Spleen (tissue), 13 donors: ENCODE measurements at places on chromosomes 1 and 21.

DNA sequence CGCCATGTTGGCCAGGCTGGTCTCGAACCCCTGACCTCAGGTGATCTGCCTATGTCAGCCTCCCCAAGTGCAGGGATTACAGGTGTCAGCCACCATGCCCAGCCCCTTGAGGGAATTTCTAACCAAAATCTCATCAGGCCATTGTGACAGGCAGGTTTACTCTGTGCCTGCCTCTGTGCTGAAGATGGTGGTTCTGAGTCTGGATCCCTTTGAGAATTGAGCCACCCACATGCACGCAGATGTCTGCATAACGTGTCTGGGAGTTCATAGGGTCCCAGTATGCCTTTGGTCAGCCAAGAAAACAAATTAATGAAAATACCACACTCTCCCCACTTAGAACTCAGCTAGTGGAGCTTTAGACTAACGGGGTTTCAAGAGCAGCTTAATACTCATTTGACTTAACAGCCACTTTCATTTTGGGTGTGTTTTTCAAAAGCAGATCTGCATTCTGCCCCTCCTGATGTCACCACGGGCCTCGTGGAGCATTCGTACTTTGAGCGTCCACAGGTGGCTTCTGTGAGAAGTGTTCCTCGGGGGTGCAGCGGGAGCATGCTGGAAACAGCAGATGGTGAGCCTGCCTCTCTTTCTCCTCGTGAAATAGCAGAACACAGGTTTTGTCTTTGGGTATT, 45.3 kb downstream of the DIP2A start:
- DNase-seq = no peak

DNA sequence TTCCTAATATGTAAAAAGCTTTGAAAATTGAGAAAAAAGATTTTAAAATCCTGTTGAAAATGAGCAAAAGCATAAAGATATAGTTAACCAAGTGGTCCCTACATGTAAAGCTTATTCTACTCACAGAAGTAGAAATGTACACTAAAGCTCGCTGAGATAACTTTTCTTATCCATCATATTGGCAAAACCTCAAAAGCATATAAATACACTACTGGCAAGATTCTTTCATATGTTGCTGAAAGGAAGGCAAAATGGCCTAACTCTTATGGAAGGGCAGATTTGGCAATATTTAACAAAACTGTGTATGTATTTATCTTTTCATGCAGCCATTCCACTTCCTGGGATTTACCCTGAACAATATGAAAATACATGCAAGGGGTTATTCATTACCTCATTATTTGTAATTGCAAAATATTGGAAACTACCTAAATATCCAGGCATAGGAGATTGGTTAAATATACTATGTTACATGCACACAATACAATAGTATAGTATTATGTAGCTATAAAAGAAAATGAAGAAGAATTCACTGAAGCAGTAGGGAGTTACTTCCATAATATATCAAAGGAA, 43.2 kb upstream of the LYPLAL1 start:
- DNase-seq = no peak

GRCh38 chr1:203696673-203697072, 68.3 kb upstream of the LAX1 start:
- DNase-seq = no peak

- no peak for DNase-seq
Observed at GRCh38 chr1:47712596-47713299, 274.9 kb downstream of the FOXD2 start.

- DNase-seq = no peak
Observed at GRCh38 chr1:170675865-170676264, 11.9 kb downstream of the PRRX1 start.

DNA sequence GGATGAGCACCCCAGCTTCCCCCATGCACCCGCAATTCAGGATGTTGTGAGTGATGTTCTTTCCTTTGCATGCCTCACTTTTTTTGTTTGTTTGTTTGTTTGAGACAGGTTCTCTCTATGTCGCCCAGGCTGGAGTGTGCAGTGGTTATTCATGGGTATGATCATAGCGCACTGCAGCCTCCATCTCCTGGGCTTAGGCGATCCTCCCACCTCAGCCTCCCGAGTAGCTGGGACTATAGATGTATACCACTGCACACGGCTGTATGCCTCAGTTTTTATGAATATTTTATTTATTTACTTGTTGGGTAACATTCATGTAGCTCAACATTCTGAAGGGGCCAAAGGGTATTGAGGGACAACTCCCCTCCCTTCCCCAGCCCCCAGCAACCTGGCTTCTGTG, 54.8 kb downstream of the H3-3A start:
- no peak for DNase-seq

GRCh38 chr1:28301368-28302174, 27.3 kb upstream of the MED18 start:
- DNase-seq = no peak

DNA sequence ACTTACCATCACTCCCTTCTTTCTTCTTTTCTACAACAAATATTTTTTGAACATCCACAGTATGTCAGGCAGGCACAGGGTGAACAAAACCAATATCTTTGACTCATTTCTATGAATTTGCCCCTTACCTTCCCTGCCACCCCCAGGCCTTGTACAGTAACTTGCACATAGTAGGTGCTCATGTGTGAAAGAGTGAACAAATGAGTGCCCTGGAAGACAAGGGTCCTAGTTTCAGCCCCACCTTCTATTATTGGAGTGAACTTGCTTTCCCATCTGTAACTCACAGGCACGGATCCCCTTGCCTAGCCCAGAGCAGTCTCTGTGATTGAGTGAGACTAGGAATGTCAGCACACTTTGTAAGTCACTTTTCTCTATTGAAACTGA, 12.8 kb downstream of the ZDHHC18 start:
- DNase-seq = no peak
